Esophagus squamous epithelium (tissue), 5 donors: ENCODE measurements at places on chromosomes 5 and 9. TPM values are rescaled to one million over a fixed set of nuclear protein-coding genes. Genes with fewer than 3 reads are reported as not detected.
A peak's percentile ranks its signal among the peaks of the same experiment; 100 is the strongest.

DNA sequence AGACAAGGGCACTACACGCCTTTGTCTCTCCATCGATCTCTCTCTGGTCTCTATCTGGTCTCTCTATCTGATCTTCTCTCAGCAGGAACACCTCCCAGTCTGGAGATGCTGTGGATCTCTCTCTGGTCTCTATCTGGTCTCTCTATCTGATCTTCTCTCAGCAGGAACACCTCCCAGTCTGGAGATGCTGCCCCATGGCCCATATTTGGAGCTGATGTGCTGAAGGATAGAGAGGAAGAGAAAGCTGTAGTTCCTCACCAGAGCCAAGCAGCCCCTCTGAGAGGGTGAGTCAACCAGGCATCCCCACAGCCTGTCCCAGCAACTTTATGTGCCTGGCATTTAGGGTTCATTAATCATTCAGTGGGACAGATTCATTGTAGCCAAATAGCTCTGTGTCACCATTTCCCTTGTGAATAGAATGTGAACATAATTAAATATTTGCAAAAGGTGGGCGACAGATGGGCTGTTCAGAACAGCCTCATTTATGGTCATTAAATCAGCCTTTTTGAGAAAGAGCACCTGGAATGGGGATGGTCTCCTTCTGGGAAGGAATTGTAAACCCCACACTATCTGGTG lies 189.3 kb upstream of the MAST4 start:
- no peak for DNase-seq

Gene TSSK1B
- 0.15 TPM for total RNA-seq

DNA sequence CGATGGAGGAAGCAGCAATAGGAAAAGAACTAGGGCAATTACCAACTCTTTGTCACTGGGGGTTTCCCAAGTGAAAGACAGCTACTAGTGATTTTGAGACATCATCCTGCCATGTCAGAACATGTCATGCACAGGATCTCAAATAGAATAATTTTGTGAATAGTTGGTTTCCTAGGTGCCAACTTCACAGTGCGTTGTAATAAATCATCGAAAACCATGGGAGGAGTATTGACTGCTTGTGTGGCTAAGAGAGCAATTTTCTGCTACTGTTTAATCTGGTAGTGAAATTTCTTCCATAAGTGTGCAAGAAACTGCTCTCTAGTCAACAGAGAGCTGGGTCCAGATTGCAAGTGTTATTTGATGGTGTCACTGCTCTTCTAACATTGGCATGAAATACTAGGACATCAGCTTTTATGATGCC lies 168.6 kb downstream of the NNT start:
- no peak for DNase-seq

GRCh38 chr5:153623751-153624450 lies 133.4 kb downstream of the GRIA1 start:
- DNase-seq, result no peak

Gene RELL2
- 10.4 TPM for total RNA-seq

Gene SLC45A2
- not detected for total RNA-seq

DNA sequence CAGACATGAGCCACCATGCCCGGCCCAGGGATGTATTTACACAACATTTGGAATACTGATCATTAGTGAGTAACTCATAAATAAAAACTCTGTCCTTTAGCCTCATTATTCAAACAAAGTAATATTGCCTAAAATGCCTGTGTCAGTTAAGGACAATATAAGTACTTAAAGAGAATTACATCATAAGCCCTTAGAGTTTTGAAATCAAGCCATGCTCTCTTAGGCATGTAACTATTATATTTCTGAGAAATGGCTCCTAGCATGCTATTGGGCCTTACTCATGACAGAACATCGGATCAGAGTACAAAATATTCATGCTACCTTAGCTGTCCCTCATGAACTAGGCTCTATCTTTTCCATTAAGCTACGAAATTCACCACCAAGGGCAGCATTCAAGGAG lies 309.3 kb downstream of the CHSY3 start:
- no peak for DNase-seq

- no peak for DNase-seq
Observed at GRCh38 chr9:134875371-134875770, 5.2 kb upstream of the FCN2 start.

Gene SLC36A2
- total RNA-seq, result not detected

DNA sequence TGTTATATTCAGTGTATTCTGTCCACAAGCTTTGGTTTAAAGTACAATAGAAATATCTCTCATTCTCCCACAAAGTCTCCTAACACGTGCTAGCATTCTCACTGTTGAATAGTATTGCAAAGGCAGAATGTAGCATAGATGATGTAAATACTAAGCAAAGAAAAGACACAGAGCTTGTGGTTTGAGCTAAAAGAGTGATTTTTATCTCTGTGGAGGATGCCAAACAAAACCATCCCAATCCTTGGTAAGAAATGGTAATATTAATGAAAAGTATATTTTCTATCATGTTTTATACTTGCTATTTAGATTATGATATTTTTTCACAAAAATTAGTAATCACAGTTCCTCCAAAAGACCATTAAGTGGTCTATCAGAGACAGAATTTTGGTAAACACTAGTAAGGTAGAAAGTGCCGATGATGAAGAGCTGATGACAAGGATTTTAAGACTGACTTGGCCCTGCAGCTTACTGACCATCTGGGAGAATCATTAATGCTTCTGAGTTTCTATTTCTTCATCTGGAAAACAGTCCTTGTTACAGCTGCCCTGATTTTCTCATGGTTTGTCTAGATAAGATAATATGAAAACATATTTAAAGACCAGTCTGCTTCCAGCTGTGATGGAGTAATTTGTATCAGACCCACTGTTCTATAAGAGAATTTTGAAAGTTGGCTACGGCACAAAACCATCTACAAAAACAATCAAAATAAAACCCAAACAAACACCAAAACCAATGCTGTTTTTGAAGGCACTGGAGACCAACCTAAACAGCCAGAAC lies 510.2 kb downstream of the SPATA31D1 start:
- DNase-seq, result no peak

Gene PCDHGA7
- total RNA-seq, result 3.2 TPM

GRCh38 chr5:177087398-177088005 lies 787 bp downstream of the FGFR4 start:
- DNase-seq, result no peak

GRCh38 chr9:105639936-105640335 lies 22.3 kb upstream of the TAL2 start:
- DNase-seq, result no peak

DNA sequence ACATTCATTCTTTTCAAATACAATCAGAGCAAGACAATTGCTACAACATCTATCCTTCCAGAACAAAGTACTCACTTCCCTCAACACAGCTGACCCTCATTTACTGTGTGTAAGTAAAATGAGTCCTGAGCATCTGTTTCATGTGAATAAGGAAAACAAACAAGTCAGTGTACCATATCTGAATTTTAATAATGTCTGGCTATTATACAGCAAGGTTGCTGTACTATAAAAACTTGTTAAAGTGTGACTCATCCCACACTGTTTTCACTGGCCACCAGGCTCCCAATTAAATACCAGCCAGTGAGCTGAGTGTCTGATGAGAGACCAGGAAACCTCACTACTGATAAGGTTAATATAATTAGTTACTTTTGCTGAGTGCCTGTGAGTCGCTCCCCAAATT lies 339.8 kb downstream of the AGTPBP1 start:
- DNase-seq, result no peak

- no peak for DNase-seq
Observed at GRCh38 chr9:91740701-91741100, 209.3 kb downstream of the ROR2 start.

Gene ATP10B
- total RNA-seq, result 18.5 TPM

Gene ADGRD2
- total RNA-seq, result 0.35 TPM

Gene LECT2
- total RNA-seq, result not detected

DNA sequence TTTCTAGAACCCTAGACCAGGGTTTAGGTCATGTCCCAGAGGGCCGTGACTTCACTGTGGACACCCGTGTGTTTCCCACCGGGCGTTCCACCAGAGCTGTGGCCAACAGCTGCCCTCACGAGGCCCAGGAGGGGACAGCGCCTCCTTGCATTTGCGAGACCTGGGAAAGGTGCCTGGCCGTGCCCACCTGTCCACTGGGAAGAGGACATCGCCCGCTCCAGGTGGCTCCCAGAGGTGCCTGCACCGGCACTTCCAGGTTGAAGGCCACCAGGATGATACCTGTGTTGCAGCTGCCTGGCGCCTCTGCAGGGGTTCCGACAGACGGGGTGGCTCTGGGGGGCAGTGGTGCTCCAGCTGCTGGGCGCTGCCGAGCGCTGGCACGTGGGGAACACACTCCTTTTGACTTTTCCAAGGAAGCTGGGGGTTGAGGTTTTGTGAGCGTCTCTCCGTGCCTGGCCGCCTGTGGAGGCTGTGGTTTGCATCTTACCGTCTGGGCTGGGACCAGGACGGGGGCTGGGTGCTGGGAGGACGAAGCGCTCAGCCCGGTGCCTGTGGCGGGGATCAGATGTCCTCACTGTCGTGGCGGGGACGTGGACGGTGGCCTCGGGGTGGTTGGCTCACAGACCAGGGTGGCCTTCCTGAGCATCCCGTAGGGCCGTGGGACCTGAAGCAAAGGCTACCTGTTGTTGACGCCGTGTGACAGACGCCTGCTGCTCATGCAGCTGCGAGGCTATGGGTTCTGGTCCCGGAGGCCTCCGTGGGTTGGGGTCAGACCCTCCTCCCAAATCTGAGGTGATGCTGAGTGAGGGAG lies 19.2 kb downstream of the NKD2 start:
- DNase-seq, result no peak

Gene PAM
- total RNA-seq, result 33.8 TPM

DNA sequence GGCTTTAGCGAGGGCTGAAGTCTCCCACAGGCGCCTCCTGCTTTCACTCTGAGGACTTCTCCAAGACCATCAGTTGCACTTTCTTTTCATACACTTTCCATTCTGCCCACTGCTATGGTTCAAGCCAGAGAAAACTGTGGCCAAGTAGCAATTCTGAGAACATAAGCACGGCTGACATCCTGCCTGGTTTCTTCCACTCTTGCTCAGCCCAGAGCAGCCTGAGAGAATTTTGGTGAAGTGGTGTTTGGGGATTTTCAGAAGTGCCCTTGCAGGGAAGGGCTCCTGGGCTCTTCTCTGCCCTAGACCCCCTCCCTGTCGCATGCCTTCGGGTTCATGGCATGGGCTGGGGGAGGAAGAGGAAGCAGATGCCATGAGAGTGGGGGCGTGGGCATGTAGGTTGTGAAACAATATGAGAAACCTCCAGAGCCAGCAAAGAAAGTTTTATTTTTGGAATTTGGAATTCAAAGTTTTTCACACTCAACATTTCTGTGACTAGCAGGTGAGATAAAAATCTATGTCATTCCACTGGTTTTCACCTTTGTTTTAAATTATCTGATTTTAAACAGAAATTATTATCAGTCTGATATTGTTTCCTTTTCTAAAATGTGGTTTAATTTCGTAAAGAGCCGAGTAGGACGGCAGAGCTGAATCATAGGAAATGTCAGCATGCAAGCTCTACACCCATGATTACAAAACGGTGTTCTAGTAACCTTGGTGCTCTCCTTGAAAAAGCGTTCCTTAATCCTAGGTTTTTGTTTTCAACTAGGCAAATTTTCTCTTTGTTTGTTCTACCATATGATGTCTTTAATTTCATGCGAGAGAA lies 27.8 kb upstream of the TNFSF8 start:
- DNase-seq, result peak; percentile 1

GRCh38 chr5:55350754-55351153 lies 43.0 kb downstream of the MTREX start:
- no peak for DNase-seq

Gene CENPK
- total RNA-seq, result 17.3 TPM

- no peak for DNase-seq
Observed at GRCh38 chr5:178532666-178533065, 57.5 kb downstream of the COL23A1 start.

GRCh38 chr9:134636149-134636507 lies 5.5 kb upstream of the COL5A1 start:
- DNase-seq, result no peak

Gene FRMD3
- 2.7 TPM for total RNA-seq

DNA sequence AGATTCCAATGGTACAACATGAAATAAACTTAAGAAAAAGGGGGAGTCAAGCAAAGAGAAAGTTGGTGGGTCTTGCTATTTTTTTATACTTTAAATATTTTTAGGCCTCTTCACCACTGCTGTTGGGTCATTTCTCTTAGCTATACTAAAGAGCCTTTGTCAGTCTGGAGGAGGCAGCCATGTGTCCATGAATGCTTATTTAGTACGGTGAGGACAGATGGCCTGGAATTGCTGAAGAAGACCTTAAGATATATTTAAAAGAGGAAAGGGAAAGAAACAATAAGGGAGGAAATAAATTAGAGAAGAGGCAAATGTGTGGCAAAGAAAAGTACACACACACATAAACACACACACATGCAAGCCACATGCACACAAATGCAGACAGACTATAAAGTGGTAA lies 560.5 kb upstream of the MEF2C start:
- no peak for DNase-seq

Gene WDR38
- not detected for total RNA-seq
